ENCODE measurements at places on chromosomes 2 and 18.

DNA sequence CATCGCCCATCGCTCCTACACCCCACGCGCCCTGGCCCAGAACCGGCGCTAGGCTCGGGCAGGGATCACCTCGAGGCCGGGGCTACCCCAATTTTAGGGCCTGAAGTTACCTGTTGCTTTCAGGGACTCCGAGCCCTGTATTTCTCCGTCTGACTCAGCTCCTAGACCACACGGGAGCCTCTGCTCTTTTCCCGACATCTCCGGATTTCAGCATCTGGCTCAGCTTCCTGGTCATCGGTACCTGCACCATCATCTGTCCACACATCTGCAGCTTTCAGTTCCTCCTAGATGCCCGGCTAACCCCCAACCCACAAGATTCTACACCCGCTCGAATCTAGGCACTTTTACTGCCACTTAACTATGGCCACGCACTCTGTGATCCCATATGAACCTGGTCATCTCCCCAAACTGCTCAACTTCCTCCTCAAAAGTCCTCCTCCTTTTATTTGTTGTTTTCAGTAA lies 12.1 kb upstream of the HMSD start:
- DNase-seq = no peak

- no peak for DNase-seq
Observed at GRCh38 chr2:178304333-178304732, 110.0 kb downstream of the OSBPL6 start.

DNA sequence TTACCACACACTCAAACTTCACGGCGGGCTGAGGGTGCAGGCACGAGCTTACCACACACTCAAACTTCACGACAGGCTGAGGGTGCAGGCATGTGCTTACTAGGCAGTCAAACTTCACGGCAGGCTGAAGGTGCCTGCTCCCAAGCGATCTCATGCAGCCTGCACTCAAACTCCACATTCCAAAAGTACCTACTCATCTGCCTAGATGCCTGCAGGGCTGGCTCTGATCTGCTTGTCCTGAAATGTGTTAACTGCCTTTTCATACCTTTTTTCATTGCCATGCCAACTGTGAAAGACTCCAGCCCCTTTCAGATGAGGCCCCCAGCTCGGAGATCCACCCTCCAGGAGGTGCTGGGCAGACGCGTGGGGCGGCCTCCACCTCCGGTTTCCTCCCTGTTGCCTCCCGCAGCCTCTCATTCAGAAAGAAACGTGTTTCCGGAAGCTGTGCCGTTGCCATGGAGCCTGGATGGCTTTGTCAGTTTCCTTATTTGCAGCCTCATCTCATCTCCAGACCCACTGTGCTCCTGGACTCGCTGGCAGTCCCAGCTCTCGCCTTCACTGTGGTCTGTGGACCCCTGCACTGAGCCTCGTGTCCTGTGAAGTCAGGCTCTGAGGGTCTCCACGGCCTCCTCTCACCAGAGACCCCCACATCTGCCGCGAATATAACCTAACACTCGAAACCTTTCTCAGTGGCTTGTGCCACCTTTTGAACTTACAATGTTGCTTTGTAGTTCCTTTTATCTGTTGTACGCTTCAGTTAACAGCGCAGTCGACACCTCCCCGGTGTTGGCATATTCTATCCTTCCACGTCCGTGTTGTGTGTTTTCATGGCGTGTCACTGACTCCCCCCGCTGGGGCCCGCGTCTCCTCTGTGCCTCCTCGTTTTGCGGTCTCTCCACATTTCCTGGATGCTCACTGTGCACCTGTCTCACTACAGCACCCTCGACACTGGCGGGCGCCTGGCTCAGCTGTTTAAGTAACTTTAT lies 106.1 kb upstream of the ALKAL2 start:
- DNase-seq = peak; percentile 65

- peak; percentile 91 for DNase-seq
Observed at GRCh38 chr2:96537066-96537733, 648 bp downstream of the ARID5A start.

DNA sequence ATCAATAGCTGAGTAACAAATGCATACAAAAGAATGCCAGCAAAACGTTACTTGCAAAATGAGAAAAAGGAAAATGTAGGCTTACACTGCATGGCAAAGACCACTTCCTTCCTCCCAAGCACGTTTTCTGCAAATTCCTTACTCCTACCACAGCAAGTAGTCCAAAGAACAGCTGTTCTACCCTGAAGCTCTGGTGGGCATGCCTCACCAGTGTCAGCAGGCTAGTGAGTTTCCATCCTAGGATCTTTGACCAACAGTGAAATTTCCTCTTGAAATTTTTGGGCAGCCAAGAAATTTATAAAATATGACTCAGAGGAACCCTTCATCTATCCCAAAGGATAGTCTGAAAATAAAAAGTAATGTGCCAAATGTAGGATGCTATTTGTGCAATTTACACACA lies 123.9 kb downstream of the ZNF532 start:
- DNase-seq = no peak

DNA sequence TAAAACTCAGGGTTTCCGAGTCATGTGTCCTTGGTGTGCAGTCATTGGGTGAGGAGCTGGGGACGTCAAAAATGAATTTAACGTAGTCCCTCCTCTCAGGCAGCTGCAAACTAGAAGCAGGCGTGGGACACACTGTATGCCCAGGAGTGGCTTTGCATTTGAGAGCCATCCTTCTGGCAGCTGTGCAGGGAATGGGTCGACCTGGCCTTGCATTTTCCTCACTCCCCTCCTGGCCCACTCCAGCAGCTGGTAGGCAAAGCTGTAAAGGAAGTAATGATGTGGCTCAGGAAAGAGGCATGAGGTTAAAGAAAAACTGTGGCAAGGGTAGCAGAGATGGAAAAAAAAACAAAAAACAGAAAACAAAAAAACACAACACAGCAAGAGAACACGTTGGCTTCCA lies 46.5 kb downstream of the RNF144A start:
- no peak for DNase-seq

DNA sequence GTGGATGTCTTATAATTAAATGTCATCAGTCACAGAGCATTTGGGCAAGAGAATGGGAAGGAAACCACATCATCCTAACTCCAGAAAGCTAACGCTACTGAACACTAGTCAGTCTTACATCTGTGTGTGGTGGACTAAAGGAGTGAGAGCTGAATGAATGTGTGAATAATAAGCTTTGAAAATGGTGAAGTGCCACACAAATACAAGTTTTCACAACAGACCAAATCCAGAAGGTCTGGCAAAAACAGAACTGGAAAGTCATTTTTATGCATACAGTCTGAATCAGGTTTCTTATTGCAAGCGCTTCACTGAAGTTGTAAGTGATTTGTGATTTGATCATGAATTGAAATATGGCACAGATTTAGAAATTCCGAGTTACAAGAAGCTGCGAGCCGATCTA lies 175.7 kb downstream of the ZNF516 start:
- no peak for DNase-seq

- no peak for DNase-seq
Observed at GRCh38 chr2:15836689-15837610, 103.4 kb upstream of the MYCN start.

- no peak for DNase-seq
Observed at GRCh38 chr18:31596081-31596872, 4.6 kb downstream of the TTR start.

DNA sequence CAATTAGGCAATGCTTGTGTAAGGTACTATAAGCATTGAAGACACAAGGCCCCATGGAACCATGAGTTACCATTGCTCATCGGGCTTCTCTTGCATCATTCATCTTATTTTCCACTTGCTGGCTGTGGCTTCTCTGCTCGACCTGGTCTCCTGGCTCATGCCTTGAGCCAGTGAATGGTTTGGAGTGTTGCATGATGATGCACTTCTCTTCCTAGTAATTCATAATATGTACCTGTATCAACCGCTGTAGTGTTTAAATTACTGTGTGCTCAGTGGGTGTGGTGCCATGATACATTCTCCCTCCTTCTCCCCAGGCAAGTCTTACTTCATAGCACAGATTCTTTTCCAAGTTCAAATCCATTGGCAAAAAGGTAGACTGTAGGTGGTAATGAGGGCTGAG lies 66.8 kb downstream of the ABCA12 start:
- no peak for DNase-seq

- DNase-seq = no peak
Observed at GRCh38 chr18:74587441-74587840, 10.2 kb upstream of the ZNF407 start.

GRCh38 chr18:9730786-9731185 lies 22.7 kb downstream of the RAB31 start:
- DNase-seq = no peak

DNA sequence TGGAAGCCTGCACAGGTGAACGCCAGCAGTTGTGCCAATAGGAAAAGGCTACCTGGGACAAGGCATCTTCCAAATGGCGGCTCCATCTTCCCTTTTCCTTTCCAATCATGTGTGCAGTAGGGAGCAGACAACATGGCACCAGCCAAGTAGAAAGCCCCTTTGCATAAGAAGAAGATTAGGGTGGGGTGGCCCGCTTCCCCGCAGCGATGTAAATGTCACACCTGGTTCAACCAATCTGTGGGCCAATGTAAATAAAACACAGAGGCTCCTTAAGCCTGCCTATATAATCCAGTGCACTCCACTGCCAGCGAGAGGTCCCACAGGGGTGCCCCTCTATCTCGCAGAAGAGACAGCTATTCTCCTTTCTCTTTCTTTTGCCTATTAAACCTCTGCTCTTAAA lies 468.4 kb upstream of the CRIM1 start:
- no peak for DNase-seq

DNA sequence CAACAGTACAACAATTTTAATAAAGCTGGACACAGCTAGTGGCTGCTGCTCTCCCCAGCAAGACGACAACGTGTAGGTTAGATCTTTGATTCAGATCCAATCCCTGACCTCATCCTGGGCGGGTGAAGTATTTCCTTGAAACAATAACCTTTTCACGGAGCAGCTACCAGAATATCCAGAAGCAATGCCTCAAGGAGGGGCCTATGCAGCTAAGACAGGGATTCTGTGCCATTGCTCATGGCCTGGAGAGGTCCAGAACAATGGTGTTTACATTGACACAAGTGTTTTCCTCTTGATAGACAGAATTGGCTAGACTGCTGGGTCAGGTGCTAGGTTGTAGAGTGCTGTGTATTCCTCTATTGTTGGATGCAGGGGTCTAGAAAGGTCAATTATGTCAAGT lies 520.1 kb downstream of the BCL11A start:
- no peak for DNase-seq

DNA sequence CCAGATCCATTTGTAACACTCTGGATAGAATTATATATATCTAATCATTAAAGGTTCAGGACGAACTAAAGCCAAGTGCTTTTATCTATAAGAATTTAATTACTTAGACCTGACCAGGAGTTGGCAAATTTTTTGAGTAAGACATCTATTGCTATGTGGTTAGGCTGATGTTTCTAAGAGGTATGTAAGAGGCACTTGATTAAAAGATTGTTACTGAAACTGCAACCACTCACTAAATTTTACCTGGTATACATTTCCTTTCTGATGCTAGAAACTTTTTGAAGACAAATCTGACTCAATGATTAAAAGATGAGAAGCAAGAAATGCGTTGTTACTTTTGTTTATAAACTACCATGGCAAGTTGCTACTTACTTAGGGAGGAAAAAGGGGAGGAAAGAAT lies 76.7 kb upstream of the CHAC2 start:
- no peak for DNase-seq

DNA sequence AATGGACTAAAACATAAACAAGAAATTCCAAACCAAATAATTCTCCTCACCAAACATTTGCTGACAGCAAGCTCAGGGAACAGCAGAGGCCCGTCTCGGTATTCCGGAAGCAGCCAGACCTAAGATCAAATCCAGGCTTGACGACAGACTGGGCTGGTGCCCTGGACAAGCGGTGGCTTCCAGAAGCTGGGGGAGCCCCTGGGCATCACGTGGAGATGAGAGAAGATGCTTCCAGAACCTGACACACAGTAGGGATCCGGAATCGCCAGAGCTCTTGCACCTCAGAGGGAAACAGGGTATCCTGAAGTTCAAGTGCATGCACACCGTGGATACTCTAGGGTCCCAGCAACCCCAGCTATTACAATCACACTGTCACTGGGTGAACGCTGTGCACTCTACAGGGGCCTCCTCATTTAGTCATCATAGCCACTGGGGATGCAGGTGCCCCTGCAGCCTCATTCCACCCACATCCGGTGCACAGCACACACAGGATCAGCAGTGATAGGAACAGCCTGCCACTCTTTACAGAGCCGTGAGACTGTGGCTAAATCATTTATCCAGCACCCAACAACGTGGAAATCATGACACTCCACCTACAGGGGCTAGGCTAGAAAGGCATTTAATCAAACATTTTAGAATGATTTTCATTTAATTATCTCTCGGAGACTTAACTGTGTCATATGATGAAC lies 102.6 kb downstream of the HDAC4 start:
- peak; percentile 41 for DNase-seq

DNA sequence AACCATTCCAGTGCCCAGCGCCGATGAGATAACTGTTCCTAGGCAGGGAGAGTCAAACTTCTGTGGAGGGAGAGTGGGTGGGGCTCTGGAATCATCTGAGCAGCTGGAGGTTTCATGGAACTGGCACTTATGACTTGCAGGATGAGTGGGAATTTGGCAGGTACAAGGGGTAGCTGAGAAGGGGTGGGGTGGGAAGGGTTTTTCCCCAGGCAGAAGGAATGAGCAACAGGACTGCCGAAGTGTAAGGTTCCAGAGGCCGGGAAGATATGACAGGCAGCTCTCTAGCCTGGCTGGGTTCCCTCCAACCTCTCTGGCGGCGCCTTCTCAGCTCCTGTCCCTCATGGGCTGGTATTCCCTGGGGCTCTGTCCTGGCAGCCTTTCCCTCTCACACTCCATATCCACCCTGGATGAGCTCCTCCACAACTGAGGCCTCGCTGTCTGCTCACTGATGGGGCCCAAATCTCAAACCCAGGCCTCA lies 2.5 kb upstream of the TET3 start:
- DNase-seq = no peak

GRCh38 chr18:22169889-22170420 lies 566 bp downstream of the GATA6 start:
- no peak for DNase-seq

DNA sequence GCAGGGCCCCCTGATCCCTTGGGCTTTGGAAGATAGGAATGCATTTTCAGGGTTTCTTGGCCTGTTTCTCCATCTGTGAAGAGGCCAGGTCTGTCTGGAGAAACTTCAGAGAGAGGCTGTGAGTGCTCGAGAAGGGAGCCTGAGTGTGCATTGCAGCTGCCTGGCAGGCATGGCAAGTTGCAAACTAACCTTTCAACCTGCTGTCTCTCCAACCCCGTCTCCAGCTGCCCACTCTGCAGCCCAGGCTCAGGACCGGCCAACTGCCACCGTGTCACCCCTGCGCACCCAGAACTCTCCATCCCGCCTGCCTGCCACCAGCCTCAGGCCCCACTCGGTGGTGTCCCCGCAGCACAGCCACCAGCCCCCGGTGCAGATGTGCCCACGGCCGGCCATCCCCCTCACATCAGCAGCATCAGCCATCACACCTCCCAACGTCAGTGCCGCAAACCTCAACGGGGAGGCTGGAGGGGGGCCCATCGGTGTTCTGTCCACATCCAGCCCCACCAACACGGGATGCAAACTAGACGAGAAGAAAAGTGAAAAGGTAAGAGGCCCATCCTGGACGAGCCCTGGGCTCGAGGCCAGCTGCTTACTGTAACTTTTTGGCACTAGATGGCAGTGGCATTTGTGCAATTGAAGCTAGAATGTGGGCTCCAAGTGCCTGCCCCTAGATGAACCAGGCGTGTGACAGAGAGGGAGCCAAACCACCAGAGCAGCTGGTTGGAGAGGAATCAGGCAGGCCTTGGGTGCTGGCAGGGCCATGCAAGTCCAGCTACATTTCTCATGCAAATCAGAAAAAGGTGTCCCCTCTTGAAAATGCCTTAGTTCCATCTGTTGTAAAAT lies 164.6 kb downstream of the SEPTIN10 start:
- DNase-seq = no peak

GRCh38 chr2:193103064-193103463 lies 908.3 kb upstream of the TMEFF2 start:
- DNase-seq = no peak

Measured in central memory CD8-positive, alpha-beta T cell (primary cell).